Stimulated activated CD4-positive, alpha-beta T cell treated with anti-CD3 and anti-CD28 coated beads, Interleukin-4, amount 100 ng/mL, for 24 hours (primary cell): ENCODE measurements at places on chromosomes 6 and 20.

DNA sequence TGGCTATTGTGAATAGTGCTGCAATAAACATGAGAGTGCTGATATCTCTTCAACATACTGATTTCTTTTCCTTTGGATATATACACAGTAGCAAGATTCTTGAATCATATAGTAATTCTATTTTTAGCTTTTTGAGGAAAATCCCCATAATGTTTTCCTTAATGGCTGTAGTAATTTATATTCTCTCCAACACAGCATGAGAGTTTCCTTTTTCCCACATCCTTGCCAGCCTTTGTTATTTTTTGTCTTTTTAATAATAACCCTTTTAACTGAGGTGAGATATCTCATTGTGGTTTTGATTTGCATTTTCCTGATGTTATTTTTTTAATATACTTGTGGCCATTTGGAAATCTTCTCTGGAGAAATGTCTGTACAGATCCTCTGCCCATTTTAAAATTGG lies 132.6 kb downstream of the PRL start:
- DNase-seq, result no peak

DNA sequence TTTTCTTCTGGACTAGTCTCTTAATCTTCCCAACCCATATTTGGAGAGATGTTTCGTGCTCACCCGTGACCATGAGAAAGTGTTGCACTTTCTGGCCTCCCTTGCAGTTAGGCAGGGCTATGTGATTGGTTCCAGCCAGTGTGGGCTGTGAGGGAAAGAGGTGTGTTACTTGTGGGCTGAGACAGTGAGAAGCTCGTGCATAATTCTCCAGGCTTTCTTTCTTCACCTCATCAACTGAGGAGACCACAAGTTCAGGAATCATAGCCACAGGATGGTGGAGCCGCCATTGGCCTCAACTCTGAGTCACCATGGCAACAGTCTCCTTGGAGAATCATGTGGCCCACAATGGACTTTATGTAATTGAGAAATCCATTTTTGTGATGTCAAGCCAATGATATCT lies 57.5 kb upstream of the FUCA2 start:
- no peak for DNase-seq

GRCh38 chr20:38985060-38985459 lies 22.9 kb downstream of the DHX35 start:
- DNase-seq, result no peak

DNA sequence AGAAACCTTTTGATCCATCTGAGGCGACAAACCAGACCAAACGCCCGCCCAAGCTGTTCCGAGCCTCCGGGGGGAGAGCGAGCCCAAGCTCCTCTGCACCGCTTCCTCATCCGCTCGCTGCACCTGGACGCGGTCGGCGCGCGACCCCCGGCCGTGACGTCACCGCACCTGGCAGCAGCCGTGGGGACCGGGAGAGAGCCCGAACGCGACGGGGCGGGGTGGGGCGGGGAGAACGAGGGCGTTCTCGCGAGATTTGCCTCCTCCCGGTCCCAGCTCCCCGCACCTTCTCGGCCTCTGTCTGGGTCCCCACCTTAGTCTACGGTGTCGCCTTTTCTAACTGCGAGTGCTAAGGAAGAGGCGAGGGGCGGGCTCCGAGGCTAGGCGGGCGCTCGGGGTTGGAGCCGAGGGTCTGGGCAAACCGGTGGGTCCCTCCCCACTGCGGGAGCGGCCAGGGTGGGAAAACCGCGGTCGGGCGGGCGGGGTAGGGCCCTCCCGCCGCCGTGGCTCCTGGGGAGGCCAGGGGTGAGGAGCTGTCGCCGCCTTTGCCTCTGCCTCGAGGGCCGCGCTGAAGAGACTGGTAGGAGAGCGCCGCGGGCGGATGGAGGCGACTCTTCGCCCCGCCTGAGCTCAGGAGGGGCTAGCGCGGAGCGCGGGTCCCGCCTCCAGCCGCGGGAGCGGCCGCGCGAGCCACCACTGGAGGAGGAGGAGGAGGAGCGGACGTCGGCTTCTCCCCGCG lies at the start of gene CD2AP:
CD2AP (plus strand) TSS at position 293 of the 736 bp plus-strand sequence. CDS start 456 bp downstream, outside the sequence.
- peak; percentile 84 for DNase-seq

DNA sequence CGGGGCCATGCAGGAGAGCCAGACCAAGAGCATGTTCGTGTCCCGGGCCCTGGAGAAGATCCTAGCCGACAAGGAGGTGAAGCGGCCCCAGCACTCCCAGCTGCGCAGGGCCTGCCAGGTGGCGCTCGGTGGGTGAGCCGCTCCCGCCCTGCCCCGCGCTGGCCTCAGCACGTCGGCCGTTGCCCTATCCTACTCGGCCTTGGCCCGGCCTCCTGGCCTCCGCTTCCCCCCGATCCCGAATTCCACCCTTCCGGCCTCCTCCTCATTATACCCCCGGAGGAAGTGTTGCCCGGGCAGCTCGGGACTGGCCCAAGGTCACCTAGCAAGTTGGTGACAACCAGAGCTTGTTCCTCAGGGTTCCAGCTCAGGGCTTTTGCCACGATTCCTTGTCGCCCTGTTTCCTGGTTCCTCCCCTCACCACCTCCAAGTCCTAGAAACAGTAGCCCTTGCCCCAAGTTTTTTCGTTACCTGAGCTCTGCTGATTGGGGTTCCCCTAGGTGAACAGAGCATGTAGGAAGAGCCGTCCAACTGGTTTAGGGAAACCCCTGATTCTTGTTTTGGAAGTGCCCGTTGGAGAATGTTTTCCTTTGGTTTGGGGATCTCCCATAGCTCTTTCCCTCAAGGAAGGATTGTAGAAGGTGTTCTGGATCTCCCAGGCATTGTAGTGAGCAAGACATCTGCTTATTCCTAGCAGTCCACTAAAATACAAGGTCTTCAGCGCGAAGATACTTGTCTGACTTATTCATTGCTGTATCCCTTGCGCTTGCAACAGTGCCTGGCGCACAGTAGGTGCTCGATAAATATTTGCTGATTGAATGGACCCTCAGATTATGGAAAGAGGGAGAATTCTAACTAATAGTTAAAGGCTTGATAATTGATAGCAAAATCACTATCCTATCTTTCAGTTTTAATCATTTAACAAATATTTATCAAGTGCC lies 641 bp downstream of the ARFGEF2 start:
- DNase-seq, result no peak

DNA sequence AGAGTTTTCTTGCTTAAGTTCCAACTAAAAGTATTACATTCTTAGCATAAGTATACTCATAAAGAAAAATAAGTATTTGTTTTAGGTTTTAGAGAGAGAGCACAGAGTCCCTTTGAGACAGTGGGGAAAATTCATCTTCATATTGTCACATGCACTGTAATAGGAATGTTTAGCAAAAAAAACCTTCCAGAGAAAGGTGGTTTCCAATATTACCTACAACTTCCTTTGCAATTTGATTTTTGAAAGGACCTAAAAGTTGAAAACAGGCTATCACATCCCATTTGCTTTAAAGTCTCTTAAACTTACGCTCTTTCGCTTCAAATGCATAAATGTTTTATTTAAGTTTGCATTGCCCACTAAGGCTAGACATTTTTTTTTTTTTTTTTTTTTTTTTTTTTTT lies 86.4 kb downstream of the OPRM1 start:
- no peak for DNase-seq

DNA sequence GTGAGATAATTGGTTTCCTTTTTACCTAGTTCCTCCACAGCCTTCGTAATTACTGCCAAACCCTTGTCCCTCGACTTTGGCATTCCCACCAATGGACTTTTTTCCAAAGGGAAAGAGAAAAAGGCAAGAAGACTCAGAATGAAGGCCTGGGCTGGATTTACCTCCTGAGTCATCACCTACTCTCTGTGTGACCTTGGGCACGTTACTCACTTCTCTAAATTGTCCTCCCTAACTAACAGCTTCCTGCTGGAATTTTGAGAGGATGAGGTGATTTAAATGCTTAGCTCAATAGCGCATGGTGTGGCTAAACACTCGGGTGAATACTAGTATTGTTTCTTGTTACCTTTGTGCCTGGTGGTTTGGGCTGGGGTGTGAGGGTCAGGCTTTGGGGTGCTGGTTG lies 146.6 kb downstream of the DHX35 start:
- no peak for DNase-seq

DNA sequence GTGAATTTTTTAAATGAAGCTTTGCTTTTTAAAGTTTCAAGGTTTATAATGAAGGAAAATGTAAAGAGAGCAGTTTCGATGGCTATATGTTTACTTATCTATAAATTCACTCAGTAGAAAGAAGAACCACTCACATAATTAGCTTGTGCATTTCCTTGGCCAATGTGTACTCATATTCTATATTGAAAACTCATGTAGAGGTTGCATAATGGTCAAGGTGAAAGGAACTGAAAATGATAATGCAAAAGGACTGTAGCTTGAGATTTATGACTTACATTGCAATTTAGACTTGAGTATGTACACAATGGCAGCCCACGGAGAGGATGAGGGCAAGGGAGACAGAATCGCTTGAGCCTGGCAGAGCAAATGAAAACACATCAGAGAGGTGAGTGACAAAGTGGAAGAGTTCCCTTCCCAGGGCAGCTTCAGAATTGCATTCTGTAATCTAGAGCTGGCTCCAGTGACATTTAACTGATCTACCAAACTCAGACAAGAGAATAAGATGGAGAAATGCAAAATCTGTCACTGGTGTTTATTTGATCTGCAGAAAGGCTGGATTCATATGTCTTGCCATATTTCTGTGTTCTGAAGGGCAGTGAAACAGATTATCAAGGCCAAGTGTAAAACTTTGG lies 191.8 kb downstream of the TMEM200A start:
- DNase-seq, result no peak

DNA sequence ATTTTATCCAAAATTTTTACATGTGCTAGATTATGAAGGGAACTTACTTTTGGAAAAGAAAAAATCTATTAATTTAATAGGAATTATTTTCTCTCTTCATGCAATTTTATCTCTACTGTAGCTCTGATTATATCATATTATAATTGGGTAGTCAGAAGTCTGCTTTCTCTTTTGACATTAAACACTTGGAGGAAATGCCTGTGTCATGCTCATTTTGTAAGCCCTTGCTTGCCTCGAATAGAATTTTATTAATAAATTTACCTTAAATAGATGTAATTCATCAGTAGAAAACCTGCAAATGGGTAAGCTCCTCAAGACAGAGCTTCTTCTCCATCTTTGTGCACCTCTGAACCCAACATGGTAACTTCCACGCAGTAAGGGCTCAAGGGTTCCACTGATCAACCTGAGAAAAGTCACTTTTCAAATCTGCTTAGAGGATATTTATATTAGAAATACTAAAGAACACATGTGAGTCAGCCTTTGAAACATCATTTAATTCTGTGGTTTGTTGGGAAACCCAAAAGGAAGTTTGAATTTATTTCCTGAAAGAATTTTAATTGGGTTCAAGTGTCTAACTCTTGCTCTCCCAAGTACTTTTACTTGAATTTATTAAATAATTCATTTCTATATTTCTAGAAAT lies 266.0 kb downstream of the ALDH8A1 start:
- no peak for DNase-seq

DNA sequence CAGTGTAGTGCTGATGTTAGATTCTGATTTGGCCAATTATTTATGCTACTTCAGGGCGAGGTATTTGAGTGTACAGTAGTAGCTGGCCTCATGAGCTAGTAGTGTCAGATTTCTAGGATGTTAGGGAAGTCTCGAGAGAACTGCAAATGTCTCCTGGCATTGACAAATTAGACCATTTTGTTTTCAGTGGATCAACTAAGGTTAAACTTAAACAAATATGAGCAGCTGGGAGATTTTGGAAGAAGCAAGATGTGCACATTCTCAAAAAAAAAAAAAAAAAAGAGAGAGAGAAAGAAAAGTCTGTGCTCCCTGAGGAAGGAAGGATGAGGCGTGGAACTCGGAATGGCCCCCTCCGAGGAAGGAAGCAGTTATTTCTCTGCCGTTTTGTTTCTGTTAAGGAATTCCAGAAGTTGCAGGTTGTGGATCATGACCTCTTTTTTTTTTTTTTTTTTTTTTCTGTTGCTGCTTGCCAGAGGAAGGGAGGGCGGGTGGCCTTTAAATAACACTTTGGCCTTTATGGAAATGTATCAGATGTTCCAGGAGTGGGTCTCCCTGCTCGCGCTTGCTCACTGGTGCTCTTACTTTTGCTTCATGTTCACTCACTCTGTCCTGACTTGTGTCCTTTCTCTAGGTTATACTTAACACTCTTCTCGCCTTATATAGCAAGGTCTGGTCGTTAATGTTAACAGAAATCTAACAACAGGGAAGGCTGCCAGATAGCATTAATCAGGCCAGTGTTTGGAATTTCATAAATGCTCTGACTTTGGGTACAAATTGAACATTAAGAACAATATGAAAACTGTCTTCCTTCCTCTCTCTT lies 124.4 kb downstream of the TCP11 start:
- no peak for DNase-seq

- no peak for DNase-seq
Observed at GRCh38 chr6:24985323-24985722, 49.6 kb upstream of the RIPOR2 start.

DNA sequence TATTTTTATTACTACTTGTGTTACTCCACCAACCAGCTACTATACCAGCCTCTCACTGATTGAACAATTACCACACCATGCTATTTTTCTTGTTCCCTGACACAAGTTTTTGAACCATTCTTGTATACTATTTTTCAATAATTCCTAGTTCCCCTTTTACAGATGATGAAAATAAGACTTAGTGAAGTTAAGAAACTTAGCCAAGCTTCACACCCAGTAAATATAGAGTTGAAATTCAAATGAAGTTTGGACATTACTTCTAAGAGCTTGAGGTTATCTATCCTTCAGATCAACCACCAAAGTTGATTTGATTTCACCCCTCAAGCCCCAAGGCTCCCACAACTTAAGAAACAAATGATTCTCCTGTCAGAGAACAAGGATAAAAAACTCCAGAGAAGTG lies 13.1 kb upstream of the BCAS1 start:
- DNase-seq, result no peak

DNA sequence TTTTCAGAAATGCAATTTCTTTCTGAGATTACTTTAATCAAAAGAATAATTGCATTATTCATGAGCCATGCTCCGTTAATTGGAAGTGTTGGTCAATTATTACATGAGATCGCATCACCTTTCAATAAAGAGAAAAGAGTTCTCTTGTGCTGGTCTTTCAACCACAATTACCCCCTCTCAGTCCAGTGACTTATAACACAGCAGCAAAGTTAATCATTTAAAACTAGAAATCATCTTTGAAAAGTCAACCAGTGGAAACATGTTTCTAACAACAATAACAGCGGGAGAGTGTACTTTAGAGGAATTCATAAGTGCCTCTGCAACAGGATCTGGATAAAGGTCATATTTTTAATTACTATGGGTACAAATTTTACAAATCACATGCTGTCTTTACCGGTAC lies 384.4 kb upstream of the AGPAT4 start:
- no peak for DNase-seq
